Urothelium cell line (cell line): ENCODE measurements at places on chromosomes 2 and 18.

GRCh38 chr18:75209951-75210258 is 692 bp upstream of the TSHZ1 start:
- DNase-seq = peak; percentile 13

DNA sequence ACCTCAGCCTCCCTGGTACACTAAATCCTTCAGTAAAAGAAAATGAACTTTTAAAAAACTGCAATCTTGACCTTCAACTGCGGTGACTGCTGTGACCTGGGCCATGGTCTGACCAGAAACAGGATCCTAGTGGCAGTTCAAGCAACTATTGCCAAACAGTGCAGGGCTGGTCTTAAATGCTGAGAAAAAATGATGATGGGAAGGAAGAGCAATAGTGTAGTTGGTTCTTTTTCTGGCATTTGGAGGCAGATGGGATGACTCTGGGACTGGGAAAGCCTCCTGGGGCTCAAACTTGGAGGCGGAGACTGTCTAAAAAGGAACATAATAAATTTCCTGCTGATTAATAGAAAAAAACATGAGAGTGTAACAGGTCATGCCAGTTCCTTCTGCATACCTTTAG is 45.4 kb downstream of the CHN1 start:
- no peak for DNase-seq

DNA sequence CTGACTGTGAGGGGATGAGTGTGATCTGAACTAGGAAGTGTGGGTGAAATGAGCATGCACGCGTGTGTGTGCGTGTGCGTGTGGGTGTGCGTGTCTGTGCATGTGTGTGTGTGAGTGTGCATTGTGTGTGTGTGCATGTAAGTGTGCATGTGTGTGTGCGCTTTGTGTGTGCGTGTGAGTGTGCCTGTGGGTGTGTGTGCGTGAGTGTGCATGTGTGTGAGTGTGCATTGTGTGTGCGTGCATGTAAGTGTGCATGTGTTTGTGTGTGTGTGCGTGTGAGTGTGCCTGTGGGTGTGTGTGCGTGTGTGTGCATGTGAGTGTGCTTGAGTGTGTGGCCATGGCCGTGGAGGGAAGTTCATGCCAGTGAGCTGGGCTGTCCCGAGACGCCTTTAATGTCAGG is 76.3 kb downstream of the RTP5 start:
- DNase-seq = no peak

DNA sequence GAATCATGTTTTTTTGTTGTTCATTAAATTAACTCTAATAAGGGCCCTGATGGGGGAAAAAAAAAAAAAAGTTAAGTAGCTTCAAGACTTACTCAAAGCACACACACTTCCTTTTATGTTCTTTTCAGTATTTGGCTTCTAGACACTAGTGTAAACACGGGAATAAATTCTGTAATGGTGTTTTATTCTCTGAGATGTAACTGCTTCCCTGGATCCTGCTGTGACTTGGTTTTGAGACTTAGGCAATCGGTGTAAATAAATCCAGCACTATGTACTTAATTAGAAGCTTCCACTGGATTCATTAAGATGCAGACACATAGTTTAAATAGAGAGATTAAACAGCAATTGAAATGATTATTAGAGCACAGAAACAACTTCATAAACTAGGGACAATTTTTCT is 26.1 kb upstream of the AP1S3 start:
- no peak for DNase-seq

- no peak for DNase-seq
Measured at GRCh38 chr18:77876319-77876865, 626.7 kb downstream of the GALR1 start.

DNA sequence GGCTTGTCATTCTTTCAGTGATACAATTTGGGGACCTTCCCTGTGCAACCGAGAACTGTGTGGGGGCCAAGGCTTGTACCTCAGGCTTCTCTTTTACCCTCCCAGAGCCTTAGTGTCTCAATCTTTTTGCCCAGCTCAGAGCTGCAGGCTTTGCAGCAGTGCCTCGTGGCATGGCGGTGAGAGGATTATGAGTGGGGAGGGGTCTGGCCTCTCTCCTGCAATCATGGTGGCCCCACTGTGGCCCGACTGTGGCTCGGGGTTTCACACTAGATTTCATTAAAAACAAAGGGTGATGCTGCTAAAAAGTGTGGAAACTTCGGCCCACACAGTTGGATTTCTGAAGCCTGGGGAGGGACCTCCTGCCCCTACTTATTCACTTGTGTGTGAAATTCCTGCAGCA is 75.5 kb downstream of the CAPN13 start:
- no peak for DNase-seq

GRCh38 chr2:62216113-62216512 is 20.2 kb downstream of the B3GNT2 start:
- no peak for DNase-seq

DNA sequence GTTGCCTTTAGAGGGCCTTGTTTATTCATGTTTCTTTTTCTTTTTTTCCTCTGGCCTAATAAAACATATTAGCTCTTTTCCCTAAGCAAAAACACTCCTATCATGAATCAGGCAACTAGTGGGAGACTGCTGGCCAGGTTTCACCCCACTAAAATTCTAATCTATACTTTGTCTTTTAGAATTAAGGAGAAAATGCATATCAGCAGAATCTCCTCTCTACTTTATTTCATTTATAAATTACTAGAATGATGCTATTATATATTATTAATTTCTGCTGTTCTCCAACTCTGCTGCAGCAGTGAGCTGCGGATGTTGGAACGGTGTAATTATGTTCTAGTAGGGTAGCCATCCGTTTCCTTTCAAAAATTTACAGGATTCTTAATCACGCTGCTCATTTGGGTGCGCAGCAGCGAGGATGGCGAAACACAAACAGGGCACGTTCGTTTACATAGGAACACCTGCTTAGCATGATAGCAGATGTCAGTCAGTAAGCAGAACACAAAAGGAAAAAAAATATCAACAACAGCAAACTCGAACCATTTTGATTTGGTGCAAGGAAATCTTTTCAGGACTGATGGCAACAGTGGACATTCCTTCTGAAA is 30.5 kb downstream of the ZEB2 start:
- no peak for DNase-seq

DNA sequence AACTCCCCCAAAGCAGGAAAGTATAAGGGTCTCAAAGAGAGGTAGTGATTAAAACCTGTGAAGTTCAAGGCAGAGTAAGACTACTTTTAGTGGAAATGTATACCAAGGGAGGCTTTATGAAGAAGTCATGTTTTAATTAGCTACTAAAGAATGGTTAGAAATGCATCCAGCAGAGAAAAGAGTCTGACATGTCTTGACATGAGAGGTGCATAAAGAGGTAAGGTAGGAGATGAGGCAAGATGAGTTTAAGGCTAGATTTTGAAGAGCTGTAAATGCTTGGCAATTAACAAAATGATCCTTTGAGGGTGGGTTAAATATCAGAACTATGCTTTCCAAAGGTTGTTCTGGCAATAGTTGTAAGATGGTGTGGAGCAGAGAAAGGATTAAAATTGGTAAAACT is 88.7 kb upstream of the WDSUB1 start:
- DNase-seq = no peak

GRCh38 chr2:161115205-161115604 is 45.0 kb upstream of the TANK start:
- DNase-seq = no peak

GRCh38 chr2:171512014-171512413 is 10.3 kb upstream of the CYBRD1 start:
- DNase-seq = no peak

- no peak for DNase-seq
Measured at GRCh38 chr2:50066873-50067272, 912.6 kb upstream of the FSHR start.

GRCh38 chr18:57768537-57769326 is 34.4 kb downstream of the ATP8B1 start:
- no peak for DNase-seq

DNA sequence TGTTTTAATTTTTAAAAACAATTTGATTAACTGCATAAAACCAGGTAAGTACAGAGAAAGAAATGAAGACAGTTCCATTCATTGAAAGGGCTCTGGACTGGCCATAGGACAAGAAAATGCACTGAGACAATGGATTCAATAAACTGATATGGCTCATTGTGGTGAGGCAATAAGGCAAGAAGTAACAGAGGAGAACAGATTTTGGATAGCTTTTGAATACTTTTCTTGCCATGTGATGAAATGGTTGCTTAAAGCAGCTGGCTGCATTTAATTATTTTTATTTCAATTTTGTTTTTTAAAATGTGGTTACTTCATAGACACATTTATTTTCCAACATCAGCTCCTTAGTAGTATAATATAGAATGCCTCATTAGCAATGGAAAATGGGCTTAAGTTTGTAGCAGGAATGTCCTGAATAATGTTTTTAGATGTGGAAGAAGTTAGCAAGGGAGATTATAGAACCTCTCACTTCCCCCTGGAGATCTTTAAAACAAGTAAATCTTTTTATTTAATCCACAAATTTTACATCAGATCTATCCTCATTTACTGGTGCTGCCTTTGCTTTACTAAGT is 646.9 kb upstream of the ZEB2 start:
- DNase-seq = no peak

- DNase-seq = no peak
Measured at GRCh38 chr2:238277695-238278094, 10.7 kb downstream of the PER2 start.

DNA sequence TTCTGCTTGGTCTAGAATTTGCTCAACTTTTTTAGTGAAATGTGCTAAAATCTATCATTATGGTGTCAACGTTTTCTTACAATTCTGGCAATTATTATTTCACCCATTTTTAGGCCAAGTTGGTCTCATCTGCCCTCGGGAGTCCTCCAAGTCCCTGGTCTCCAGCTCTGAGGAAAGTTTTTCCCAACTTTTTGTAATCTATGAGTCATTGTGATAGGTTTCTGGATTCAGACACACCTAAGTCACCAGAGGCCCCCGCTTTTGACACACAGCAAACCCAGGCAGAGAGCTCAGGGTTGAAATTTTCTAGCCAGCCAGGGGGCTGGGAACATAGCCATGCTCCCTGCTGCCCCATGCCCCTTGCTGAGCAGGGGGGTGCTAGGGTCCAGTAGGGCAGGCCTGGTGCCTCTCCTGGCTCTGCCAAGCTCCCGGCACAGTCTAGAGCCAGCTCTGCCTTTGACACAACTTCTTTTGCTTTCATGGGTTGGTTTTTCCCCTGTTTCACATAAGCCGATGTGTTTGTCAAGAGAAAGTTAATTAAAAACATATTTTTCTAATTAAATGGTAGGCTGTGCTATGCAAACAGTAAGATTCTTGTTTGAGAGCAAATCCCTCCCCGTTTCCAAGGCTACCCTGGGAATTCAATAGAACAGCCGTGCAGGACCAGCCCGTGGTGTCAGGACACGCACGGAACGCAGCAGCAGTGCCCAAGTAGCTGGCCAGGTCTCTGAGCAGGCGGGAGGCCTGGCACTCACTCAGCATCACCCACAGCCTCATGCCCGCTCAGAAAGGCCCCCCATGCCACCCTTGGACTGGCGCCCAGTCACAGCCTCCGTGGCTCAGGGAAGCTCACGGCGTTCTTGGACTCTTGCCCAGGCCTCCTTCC is 25.5 kb upstream of the SNED1 start:
- DNase-seq = no peak
